Tibial nerve (tissue), 4 donors: ENCODE measurements at places on chromosomes 12 and 14. TPM values are rescaled to one million over a fixed set of nuclear protein-coding genes. Genes with fewer than 3 reads are reported as not detected.

The HHIPL1 gene
- total RNA-seq: 3.3 TPM

The INHBE gene
- total RNA-seq: not detected

The LETMD1 gene
- total RNA-seq: 72.3 TPM

The VDR gene
- total RNA-seq: 0.87 TPM

The PMCH gene
- total RNA-seq: not detected

The TMPRSS12 gene
- total RNA-seq: not detected

The TGM1 gene
- total RNA-seq: 53.5 TPM

GRCh38 chr12:111012918-111013317, 92.5 kb upstream of the MYL2 start:
- no peak for DNase-seq

DNA sequence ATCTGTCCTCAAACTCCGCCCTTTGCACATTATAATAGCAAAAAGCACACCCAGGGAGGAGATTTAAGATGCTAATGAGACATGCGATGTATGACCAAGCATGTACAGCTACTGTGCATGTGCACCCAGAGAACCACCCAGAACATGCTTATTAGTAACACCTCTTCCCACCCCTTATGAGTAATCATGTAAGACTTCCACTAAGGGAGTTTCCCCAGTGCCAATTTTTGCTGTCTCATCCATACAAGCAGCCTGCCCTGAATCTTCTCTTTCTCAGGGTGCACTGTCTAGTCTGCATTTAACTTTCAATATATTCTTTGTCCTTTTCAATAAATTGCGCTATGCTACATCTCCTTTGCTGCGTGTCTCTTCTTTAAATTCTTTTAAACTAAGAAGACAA, 830.0 kb upstream of the NOVA1 start:
- no peak for DNase-seq

DNA sequence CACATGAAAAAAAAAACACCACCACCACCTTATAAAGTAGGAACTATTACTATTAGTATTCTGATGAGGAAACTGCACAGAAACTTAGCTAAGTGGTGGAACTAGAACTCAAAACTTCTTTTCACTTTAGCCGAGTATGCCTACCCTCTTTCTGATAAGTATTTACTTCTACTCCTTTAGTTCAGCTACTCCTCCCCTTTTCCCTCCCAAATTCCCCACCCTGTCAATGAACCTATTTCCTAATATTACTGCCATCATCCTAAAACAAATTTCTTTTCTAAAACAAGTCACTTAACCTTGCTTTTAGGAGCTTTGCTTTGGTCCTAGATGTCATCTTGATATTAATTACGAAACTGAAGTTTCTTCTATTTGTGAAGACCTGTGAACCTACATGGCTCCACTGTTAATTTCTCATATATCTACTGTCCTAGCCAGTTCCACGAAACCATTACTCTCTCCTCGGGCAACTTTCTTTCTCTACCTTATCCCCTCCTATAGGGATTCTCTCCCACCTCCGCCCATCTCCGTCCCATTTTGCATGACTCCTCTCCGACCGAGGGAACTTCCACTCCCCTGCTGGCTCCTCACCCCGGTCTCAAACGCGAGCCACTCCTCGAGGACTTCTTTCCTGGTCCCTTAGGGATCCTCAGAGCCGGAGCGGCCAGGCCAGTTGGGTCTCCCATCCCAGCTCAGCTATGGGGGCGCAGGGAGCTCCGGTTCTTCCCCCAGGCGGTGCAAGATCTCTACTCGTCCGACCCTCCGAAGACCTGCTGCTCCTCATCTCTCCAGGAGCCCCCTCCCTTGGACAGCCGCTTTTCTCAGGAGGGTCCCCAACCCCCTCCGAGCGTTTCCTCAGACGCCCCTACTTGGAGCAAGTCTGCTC, 1.1 kb downstream of the NUMB start:
- DNase-seq: no peak

DNA sequence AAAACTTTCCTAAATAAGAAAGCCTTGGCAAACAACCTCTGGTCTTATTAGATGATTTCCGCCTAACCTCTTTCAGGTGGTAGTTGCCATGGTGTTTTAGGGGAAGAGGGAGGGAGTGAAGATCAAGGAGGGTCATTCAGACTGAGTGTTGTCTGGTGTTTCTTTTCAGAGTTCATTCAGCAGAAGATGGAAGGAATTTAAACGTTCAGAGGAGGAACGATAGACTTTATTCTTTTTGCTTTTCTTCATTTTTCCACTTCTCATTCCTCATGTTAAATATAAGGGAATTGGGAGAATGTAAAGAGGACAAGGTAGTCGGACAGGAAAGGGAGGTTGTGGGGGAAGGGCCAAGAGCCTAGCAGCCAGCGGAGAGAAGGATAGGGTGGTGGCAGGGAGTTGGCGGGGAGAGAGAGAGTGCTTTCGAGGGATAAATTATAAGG, 17.4 kb upstream of the SALL2 start:
- no peak for DNase-seq

DNA sequence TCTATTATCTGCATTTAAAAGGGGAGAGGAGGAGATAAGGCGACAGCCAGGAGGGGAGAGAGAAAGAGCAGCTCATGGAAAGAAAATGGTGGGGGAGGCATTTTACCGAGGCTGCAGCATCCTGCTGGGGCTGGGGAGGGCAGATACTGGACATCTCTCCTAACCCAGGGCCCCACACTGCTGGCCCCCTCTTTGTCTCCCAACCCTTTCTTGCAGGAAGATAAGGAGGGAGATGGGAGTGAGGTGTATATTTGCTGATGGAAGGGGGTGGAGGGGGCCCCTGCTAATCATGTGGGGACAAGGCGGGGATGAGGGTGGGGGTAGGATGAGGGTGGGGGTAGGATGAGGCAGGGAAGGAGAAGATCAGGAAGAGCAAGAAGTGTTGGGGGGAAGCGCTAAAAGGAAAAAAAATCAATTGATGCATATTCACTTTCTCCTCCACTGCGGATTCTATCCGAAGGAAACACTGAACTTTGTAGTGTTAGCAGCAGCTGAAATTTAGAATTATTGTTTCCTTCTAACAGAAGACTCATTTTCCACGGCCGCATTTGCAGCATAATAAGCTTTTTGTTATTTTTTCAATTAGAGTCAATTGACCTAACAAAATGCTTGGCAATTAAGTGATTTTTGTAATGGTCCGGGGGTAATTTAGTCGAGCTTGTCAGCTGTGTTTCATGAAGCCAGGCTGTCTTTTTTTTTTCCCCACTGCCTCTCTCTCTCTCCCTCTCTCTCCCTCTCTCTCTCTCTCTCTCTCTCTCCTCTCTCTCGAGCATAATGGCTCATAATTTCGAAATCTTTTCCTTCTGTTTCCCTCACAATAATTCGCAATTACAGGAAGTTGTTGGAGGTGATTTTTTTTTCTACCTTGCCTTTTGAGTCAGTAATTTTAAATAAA, 1134.6 kb downstream of the BCL11B start:
- no peak for DNase-seq

DNA sequence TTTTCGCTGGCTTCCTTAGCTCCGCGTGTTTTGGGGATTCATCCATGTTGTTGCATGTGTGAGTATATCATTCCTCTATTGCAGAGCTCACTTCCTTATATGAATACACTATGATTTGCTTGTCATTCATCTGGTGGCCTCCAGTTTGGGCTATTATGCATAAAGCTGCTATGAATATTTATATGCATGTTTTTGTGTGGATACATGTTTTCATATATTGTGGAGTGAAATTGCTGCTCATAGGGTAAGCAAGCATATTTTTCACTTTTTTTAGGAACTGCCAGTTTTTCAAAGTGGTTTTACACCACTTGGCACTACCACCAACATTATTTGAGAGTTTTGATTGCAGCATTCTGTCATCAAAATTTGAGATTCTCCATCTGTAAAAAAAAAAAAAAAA, 190.0 kb downstream of the TMEM132C start:
- no peak for DNase-seq

- DNase-seq: no peak
Observed at GRCh38 chr12:69189378-69189978, 49.9 kb upstream of the CPSF6 start.

- no peak for DNase-seq
Observed at GRCh38 chr12:130017591-130018449, 114.0 kb upstream of the TMEM132D start.

- no peak for DNase-seq
Observed at GRCh38 chr12:98653866-98654493, 8.9 kb downstream of the APAF1 start.

DNA sequence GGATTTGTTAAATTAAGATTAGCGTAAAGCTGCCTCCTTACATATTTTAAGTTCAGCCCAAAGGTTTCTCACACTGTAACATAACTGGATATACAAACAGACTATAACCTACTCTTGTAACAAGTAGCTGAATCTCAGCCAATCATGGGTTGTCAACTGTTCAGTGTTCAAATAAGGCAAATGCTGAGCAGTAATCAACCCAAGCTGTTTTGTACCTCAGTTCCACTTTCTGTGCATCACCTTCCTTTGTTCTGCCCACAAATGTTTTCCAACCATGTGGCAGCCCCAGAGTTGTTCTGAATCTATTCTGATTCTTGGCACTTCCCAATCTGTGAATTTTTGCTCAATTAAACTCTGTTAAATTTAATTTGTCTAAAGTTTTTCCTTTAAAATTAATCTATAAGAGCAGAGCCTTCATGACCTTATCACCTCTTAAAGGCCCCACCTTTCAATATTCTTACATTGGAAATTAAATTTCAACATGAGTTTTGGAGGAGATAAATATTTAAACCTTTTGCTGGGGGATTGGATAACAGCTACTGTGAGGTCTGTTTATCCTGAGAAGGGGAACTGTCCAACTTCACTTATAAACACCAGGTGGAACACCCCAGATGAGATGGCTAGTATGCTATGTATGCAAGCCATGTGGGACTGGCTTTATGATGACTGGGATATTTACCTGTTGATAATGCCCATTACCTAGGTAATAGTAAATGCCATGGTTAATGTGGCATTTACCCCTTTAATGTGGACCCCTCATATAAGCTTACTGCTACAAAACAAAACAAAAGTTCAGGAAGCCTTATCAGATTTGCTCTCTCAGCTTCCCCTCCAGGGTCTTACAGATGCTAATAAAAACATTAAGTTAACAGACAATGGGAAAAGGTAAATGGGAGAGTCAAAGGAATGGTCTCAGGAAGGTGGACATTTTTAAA, 42.2 kb upstream of the ARID2 start:
- DNase-seq: no peak
